ENCODE measurements at places on chromosomes 1 and 21. TPM values are rescaled to one million over a fixed set of nuclear protein-coding genes. Genes with fewer than 3 reads are reported as not detected.

NPPA gene
- not detected for total RNA-seq

DNA sequence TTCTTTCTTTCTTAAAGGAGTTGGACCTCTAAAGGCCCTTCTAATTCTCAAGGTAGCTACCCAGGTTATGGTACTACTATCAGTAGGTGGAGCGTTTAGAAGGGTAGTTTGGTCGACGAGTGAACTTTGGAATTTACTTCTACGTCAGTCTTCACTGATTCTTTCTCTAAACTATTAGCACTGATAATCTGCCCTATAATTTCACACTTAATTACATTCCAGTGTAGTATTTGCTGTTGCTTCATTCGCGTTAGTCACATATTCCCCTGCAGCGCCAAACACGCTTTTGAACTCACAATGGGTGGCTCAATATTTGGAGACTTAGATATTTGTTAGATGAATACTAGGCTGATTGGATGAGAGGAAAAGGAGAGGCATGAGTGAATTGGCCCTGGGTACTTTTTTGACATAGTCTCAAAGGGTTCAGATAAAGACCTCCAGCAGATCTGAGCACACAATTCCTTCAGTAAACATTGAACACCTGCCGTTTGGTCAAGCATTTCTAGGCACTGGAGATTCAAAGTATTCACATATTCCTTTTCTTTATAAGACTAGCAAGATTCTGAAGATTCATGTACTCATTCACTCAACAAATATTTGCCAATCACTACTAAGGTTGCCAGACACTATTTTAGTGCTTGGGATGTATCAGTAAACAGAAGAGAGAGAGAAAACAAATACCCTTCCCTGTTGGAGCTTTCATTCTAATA, 929 bp upstream of the FOXJ3 start:
- DNase-seq: peak; percentile 67

DNA sequence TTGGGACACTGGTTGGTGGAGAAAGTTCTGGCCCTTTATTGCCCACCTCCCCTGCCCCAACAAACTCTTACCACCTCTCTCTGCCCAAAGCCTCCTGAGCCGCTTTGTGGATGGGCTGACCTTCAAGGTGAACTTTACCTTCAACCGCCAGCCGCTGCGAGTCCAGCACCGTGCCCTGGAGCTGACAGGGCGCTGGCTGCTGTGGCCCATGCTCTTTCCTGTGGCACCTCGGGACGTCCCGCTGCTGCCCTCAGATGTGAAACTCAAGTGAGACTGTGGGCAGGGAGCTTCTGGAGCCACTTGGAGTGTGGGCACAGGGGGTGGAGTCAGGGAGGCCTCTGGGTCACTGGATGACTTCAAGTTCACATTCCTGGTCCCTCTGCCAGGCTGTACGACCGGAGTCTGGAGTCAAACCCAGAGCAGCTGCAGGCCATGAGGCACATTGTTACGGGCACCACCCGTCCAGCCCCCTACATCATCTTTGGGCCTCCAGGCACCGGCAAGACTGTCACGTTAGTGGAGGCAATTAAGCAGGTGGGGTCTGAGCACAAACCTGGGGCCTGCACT, 12.5 kb downstream of the RHOC start:
- no peak for DNase-seq

DNA sequence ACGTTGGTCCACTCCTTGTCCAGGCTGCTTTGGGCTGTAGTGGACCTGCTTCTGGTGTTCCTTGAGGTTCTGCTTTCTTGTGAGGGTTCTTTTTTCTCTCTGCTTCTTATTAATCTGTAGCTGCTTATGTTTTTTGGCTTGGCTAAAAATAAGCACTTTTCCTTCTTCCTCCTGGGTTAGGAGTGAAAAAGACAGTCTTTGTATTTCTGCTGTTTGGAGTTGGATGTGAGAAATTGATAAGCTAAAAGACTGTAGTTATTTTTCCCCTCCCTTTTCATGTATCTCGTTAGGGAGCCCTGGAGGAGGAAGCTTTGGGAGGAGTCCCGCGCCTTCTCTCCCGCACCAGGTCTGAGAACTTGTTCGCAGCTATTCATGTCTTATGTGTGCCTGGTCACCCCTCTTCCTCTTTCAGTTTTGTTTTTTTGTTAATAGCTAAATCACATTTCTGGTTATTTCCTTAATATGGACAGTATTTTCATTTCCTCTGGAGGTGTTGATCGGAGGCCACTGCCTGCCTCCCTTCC, 79.0 kb downstream of the GALNT2 start:
- DNase-seq: no peak

GRCh38 chr1:203084588-203085527, 954 bp downstream of the MYOG start:
- no peak for DNase-seq

MTARC2 gene
- 3.1 TPM for total RNA-seq

- peak; percentile 29 for DNase-seq
These were observed 106.6 kb upstream of the TMPRSS2 start for GRCh38 chr21:41614511-41614910.

CD84 gene
- not detected for total RNA-seq

DNA sequence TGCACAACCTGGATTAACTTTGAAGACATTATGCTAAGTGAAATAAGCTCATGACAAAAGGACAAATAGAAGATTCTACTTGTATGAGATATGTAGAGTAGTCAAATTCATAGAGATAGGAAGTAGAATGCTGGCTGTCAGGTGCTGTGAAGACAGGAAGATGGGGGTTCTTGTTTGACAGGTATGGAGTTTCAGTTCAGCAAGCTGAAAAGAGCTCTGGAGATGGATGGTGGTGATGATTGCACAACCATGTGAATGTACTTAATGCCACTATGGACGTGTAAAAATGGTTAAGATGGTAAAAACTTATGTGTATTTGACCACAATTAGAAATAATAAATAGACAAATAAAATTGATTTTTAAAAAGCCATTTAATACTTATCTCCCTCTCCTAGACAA, 169.8 kb upstream of the DUSP10 start:
- no peak for DNase-seq

GRCh38 chr1:234941321-234942011, 187.2 kb downstream of the TOMM20 start:
- DNase-seq: no peak

DNA sequence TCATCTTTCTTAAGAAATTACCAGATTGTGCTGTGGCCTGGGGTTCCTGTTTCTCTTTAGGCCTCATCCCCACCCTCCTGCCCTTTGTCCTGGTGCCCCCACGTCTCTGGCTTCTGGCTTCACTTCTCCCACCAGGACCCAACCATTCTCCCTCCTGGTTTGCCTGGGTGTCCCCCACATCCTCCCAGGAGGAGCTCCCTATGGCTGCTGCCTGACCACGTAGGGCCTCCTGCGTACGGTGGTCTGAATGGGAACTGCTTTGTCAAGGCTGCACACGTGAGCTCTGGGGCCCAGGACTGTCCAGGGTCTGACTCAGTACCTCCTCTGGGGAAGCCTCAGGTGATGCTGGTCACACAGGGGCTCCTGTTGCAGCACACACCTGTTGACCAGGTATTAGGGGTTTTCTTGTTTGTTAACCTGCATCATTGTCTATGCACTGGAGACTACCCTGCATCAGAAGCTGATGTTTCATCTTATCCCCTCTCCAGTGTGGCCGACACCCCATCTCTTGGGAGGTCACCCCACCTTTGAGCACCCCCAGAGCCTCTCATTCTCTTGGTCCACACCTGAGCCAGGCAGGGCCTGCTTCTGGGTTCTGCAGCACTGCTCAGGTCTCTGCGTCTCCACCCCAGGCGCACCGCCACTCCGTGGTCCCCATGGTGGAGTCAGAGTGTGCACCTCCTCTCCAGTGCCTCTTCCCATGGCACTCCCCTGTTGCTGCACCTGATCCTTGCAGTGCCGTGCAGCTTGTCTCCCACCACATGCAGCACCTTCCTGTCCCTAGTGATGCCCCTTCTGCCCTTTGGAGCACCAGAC, 65.8 kb downstream of the S100B start:
- no peak for DNase-seq

OR2L5 gene
- total RNA-seq: not detected

DNA sequence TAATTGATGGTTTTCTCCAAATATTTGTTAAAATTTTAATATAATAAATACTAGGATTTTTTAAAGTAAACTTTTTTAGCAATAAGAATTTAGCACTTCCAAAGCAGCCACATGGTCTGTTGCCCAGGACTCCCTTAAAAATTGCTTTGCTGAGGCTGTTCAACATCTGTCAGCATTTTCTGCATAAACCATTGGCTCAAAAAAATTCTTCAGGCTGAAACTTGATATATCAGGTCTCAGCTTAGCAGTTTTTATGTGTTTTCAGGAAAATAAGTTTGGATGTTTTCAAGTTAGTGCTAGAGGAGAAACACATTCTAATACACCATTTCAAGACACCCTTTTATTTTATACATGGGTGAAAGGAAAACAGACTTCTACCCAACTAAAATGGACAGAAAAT, 69.1 kb upstream of the C1orf105 start:
- peak; percentile 39 for DNase-seq

GRCh38 chr1:65001231-65001792, 35.0 kb upstream of the JAK1 start:
- peak; percentile 39 for DNase-seq

Data from astrocyte (in vitro differentiated cells and primary cell).